ENCODE measurements at places on chromosomes 12 and 14.

- no peak for DNase-seq
Measured at GRCh38 chr12:130031571-130032189, 127.9 kb upstream of the TMEM132D start.

- DNase-seq, result no peak
Measured at GRCh38 chr12:18700271-18700670, 37.5 kb downstream of the PLCZ1 start.

DNA sequence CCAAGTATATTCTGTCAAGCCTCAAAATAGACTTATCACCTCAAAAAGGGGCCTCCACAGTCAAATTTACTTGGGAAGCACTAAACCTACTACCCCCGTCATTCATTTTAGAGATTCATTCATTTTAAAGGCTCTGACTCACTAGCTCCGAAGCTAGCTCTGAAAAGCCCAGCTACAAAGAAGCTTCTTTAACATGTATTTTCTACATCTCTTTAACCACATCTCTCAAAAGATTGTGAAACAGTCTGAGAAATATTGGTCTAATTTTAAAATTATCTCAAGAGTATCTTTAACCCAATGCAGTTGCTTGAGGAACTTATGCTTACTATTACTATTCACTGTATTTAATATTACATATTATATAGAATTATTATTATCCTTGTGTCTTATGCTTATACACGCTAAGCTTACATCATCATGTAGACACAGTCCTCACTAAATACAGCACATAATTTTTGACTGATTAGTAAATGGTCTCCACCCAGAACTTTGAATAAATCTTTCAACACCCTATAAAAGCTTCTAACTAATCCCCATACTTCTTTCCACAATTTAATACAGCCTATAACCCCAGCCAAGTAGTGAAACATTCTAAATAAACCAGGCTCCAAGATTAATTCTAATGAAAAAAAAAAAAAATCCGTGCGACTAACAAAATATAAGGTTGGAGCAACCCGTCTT, 7.8 kb downstream of the NT5DC3 start:
- no peak for DNase-seq

DNA sequence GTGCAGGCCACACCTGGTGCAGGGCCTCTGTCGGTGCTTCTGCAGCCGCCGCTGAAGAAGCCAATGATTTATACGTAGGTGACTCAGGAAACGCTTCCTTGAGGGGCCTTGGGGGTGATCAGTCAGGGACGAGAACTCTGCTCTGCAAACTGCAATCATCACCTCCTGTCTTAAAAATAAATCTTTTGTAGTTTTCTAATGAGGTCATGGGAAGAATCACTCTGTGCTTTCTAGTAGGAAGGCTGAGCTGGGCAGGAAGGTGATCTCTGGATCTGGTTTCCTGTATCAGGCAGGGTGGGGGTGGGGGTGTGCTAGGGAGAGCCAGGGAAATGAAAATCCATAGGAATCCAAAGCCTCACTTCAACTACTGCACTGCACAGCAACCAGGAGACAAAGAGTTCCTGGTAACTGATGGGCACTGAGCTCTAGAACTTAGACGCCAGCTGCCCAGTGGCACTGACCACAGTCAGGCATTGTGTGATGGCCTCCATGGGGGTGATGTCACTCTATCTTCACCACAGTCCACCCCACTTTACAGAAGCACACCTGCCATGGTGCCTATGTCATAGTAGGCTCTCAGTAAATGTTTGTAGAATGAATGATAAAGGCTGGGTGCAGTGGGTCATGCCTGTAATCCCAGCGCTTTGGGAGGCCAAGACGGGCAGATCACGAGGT, 292.4 kb upstream of the PWP1 start:
- DNase-seq, result no peak

- no peak for DNase-seq
Measured at GRCh38 chr12:32918890-32919801, 22.6 kb upstream of the PKP2 start.
